ENCODE measurements at places on chromosomes 6 and 20.

GRCh38 chr6:67160820-67161219 is 1453.8 kb upstream of the EYS start:
- no peak for DNase-seq

DNA sequence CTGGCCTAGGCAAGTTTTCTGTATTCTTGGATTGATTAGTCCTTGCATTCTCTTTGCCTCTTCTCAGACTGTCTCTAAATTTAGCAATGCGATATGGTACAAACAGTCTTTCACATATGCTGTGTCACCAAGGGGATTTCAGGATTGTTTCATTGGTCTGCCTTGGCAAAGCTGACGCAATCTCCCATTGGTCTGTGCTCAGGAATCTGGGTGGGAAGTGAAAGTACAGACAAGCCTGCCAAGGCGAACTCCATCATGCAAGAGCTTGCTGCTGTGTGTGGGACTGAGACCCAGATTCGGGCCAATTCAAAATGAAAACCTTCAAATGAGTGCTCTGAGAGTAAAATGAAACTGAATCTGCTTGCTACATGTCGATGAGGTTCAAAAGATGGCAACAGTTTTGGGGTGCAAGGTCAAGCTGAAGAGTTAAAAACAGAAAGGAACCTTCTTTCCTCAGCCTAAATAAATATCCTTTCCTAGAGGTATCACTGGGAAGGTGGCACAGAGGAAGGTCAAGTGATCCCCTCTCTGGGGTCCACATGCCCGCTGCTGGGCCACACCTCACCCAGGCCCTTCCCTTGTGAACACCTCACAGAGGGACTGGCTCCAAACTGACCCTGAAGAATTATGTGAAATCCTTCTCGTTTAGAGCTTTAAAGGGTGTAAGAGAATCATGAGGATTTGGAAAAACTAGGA is 198.8 kb upstream of the PREP start:
- peak; percentile 95 for DNase-seq

- peak; percentile 80 for DNase-seq
Observed at GRCh38 chr6:829656-830055, 136.7 kb upstream of the EXOC2 start.

DNA sequence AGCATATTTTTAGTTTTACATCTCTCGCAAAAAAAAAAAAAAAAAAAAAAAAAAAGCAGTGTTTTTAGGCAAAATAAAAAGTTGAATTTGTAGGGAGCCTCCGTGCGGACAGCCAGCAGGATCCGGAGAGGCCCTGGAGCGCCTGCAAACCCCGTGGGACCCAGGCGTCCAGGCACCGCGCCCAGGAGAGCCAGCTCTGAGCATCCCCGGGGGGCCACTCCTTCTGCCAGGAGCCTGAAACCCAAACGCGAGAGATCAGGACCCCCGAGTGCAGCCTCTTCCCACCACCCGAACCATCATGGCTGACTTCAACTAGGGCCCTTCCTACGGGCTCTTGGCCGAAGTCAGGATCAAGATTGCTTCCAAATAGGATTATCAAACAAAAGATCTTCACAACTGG is 54.1 kb upstream of the LY86 start:
- DNase-seq, result no peak

- peak; percentile 7 for DNase-seq
Observed at GRCh38 chr6:21321076-21321475, 272.5 kb upstream of the SOX4 start.

GRCh38 chr20:56566621-56567020 is 33.6 kb downstream of the FAM209B start:
- DNase-seq, result peak; percentile 65

DNA sequence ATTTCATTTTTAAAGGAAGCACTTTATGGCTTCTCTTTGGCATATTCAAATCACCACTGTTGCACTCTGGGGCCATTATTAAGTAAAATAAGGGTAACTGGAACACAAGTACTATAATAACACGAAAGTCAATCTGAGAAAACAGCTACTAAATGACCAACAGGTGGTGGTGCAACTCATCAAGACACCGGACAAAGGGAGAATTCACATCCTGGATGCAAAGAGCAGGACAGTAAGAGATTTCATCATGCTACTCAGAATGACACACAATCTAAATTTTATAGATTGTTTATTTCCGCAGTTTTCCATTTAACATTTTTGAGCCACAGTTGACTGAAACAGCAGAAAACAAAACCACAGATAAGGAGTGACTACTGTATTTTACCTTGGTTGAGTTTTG is 27.6 kb upstream of the LY86 start:
- peak; percentile 16 for DNase-seq

DNA sequence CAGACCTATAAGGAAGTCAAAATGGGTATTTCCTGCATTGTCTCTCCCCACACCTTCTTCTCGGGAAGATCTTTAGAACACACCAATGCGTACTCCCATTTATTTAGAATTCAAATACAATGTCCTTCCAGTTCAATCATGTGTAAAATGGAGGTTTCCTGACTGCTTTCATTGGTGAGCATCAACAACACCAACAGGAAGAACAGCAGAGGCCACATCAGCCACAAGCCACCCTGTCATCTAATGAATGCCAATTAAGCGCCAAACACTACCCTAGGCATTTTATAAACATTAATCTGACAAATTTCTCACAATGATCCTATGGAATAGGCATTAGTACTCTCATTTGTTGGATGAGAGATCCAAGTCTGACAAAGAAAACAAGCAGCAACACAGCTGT is 68.4 kb upstream of the SMLR1 start:
- DNase-seq, result no peak

DNA sequence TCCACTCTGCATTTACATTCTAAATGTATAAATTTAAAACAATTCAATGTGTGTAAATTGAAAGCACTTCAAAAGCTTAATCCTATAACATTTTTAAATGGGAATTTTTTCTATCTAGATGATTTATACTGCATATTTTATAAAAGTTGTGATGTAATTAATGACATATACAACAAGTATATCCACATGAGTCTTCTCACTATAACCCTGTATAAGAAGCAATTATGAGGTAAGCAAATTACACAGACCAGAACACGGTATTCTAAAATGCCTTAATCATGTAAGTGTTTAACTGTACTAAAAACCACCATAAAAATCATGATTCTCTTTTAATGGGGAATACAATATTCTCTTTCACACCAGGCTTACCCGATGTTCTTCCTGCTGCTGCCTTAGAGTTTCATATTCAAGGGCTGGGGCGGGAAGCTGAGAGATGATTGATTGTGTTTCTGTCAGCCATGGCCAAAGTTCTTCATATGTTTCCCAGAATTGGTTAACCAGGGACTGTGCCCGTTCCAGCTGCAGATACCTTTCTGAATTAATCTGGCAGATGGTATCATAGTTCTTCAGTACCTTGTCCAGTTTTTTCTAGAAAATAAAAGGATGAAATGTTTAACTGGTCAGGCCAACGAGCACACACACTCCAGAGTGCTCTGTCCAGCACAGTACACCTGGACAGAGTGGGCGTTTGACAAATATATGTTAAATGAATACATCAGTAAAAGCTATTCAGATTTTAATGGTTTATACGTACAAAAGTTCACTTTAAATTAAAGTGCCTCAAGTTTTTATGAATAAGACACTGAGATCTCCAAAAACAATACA is 127.4 kb downstream of the DST start:
- no peak for DNase-seq

GRCh38 chr20:7933346-7933745 is 6.9 kb downstream of the HAO1 start:
- no peak for DNase-seq

DNA sequence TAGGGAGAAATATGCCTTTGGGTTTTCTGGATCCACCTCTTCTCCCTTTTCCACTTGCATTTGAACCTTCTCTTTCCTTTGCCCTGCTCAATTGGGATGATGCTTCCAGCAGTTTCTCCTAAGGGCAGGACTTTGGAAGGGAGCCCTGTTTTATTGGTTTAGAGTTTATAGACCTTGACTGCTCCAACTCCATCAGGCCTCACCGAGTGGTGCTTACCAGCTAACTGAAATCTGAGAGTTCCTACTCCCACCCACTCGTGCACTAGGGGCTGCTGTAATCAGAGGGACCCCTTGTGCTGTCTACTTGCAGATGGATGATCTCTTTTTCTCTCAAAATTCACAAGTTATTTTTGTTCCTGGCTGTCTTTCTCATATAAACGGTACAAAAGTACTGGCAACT is 121.3 kb upstream of the SLC22A16 start:
- DNase-seq, result no peak

DNA sequence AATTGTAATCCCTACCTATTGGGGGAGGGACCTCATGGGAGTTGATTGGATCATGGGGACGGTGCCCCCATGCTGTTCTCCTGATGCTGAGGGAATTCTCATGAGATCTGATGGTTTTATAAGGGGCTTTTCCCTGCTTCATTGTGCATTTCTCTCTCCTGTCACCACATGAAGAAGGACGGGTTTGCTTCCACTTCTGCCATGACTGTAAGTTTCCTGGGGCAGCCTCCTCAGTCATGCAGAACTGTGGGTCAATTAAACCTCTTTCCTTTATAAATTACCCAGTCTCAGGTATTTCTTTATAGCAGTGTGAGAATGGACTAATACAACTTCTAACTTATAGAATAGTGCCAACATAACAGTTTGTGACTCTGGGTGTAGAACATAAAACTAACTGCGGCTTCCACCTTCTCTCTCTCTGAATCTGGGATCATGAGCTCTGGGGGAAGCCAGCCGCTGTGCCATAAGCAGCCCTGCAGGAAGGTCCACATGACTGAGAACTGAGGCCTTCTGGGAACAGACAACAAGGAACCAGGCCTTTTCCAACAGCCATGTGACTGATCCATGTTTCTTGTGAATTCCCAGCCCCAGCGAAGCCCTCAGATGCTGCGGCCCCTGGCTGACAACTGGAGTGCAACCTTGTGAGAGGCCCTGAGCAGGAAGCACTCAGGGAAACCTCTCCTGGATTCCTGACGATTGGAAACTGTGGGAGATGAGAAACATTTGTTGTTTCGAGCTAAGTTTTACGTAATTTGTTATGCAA is 3.4 kb upstream of the HLA-A start:
- DNase-seq, result no peak

- no peak for DNase-seq
Observed at GRCh38 chr20:59364611-59365010, 64.2 kb downstream of the EDN3 start.

GRCh38 chr6:127182501-127182900 is 64.0 kb downstream of the RSPO3 start:
- peak; percentile 24 for DNase-seq

GRCh38 chr20:43563991-43564390 is 5.2 kb downstream of the SGK2 start:
- no peak for DNase-seq

GRCh38 chr20:37494796-37495195 is 26.3 kb upstream of the NNAT start:
- DNase-seq, result no peak

- peak; percentile 78 for DNase-seq
Observed at GRCh38 chr6:113953346-113953745, 17.6 kb downstream of the HDAC2 start.

- no peak for DNase-seq
Observed at GRCh38 chr6:103908898-103909297, 950.8 kb downstream of the HACE1 start.

DNA sequence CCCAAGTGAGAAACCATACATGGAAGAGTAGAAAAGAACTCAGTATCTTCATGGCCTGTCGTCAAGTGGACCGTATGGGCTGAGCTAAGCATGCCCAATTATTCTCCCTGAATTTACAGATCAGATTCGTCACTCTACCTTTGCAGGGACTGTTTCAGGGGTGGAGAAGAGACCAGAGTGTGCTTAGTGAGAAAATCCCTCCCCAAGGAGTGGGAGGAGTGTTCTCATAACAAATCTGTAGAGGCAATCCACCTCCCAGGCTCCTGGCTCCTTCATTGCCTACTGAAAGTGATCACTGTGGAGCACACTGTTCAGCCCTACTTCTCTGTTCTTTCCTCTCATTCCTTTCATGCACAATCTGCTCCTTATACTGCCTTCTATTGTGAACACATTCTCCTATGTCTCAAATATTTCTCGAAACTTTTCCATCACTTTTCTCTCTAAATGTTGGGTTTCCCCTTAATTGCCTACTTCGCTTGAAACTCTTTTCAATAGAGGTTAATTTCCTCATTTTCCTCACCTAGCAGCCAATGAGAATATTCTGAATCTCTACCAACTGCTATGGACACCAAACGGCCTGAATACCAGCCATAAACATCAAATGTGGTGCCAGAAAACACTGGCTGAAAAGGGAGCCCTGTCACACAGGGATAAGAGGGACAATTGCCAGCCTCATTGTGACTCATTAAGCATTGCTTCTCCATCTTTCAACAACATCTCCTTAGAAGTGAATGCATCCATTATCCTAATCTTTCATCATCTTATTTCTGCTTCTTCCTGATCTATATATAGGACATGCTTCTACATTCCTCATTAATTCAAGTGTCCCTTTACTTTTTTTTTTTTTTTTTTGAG is 398.3 kb downstream of the UTRN start:
- DNase-seq, result peak; percentile 63

- peak; percentile 65 for DNase-seq
Observed at GRCh38 chr6:32845384-32845884, 1.6 kb upstream of the PSMB8 start.

DNA sequence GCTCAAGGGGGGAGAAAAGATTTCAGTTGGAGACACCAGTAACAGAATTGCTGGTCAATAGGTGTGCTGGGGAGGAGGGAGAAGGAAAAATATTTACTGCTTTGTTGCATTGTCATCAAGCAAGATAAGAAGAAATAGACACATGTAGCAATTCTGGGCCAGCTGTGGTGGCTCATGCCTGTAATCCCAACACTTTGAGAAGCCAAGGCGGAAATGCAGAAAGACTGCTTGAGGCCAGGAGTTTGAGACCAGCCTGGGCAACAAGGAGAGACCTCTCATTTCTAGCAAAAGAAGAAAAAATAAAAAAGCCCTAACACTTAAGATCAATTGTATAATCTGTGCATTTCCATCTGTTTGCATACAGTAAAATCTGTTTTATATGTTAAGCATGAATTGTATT is 126.6 kb downstream of the ZFP64 start:
- DNase-seq, result no peak

- DNase-seq, result no peak
Observed at GRCh38 chr6:139600343-139600742, 225.9 kb upstream of the CITED2 start.

- DNase-seq, result no peak
Observed at GRCh38 chr6:149140137-149140909, 177.2 kb upstream of the TAB2 start.
